ENCODE measurements at places on chromosomes 2 and 18. TPM values are rescaled to one million over a fixed set of nuclear protein-coding genes. Genes with fewer than 3 reads are reported as not detected.

Gene CEBPZ
- 95.4 TPM for total RNA-seq

Gene MERTK
- 39.2 TPM for total RNA-seq

Gene TSPYL6
- not detected for total RNA-seq

Gene PNPT1
- 85.2 TPM for total RNA-seq

- DNase-seq: no peak
Measured at GRCh38 chr2:118577202-118577601, 270.2 kb downstream of the EN1 start.

GRCh38 chr2:219441451-219442255 lies 7.0 kb downstream of the SPEG start:
- peak; percentile 69 for DNase-seq

DNA sequence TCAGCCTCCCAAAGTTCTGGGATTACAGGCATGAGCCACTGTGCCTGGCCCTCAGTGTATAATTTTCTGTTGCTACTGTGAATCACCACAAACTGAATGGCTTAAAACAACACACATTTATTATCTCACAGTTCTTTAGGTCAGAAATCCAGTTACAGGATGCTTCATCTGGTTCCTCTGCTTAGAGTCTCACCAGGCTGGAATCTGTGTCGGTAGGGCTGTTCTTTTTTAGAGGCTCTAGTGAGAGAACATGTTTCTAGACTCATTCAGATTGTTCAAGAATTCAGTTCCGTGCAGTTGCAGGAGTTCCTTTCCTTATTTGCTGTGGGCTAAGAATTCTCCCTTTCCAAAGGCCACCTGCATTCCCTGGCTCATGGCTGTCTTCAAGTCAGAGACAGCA lies 22.2 kb downstream of the CCDC121 start:
- DNase-seq: no peak

GRCh38 chr2:11718606-11719005 lies 27.8 kb upstream of the LPIN1 start:
- DNase-seq: no peak

GRCh38 chr18:55857956-55858355 lies 270.0 kb upstream of the TCF4 start:
- DNase-seq: no peak

DNA sequence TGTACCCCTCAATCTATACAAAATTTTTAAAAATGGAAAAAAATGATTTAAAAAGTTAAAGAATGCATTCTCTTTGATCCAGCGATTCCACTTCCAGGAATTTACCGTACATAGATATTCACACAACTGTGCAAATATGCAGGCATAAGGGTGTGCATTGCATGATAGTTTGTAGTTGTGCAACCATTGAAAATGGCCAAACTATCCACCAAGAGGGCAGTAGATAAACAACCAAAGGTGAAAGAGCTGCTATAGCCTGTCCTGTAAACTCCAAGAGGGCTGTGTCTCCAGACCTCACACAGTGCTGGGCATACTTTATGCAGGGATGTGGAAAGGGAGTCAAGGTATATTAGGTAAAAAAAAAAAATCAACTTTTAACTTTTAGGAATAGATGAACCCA lies 116.5 kb upstream of the NEDD4L start:
- DNase-seq: no peak

DNA sequence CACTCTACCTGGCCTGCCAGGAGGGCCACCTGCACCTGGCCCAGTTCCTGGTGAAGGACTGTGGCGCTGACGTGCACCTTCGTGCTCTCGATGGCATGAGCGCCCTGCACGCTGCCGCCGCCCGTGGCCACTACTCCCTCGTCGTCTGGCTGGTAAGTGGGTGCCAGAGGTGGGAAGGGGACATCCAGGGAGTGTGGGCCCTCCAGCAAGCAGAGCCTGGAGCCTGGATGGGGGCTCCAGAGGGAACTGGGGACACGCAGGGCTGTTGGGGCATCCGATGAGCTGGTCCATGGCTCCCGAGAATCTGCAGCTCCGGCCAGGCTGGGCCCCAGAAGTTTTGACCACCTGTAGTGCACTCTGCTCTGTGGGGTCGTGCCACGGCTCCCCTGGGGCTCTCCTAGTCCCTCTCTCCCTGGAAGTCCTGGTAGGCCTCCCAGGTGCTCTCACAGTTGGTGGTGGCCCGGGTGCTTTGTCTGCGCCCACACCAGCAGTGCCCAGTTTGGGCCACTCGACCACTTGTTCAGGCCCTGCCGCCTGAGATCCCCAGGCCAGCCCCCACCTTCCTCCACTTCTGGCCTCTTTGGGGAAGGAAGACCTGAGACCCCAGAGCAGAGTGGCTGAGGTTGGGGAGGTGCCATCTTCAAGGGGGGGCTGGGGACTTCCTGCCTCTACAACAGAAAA lies 4.7 kb downstream of the ESPNL start:
- DNase-seq: no peak

GRCh38 chr18:79698668-79699335 lies 19.2 kb downstream of the CTDP1 start:
- no peak for DNase-seq

- DNase-seq: no peak
Measured at GRCh38 chr2:105827351-105828096, 82.8 kb downstream of the NCK2 start.

DNA sequence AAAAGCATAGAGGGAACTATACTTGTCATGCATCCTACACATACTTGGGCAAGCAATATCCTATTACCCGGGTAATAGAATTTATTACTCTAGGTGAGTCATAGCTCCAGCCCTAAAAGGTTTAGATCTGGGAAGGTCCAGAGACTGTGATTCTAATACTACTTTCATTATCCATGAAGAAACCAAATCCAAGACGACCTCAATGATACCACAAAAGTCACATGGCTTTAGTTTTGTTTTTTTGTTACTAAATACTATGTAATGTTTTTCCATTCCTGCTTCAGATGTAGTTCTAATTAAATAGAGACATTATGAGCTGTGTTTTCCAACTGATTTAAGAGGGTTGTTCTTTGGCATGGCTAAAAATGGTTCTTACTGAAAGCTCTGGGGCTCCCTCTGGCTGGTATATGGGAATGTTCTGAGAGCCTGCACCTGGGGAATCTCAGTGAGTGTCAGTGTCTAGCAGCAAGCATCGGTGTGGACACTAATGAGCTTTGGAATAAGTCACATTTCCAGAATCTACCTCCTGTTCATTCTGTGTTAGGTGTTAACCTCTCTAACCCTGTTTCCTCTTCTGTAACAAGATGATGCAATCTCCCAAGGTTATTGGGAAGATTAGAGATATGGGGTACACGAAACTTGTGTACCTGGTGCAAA lies 20.5 kb upstream of the IL1RL2 start:
- no peak for DNase-seq

DNA sequence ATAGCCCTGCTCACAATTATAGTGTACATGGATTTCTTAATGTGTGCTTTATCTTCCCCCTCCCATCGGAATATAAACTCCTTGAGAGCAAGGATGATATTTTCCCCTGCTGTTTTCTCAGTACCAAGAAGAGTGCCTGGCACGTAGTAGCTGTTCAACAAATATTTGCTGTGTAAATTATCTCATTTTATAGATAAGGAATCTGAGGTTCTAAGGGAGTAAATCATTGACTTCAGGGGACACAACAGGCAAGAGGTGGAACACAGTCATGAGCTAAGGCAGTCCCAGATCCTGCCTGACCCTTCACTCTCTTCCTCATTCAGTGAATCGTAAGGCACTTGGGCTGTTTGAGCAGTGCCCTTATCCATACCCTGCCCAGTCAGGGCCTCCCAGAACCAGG lies 187.3 kb upstream of the TNP1 start:
- DNase-seq: peak; percentile 38

DNA sequence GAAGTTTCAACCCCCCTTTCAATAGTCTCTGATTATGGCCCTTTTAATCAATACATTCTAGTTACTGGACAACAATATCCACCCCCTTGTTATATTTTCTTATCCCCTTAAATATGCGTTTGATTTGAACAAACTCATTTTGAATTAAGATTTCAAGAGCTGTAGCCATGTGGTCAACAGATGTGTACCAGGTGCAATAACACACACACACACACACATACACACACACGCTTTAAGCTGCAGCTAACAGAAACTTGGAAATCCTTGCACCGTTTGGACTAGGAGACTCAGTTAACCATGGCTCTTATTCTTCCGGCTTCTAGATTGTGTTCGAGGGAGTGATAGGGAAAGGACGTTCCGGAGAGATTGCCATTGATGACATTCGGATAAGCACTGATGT lies 82.8 kb downstream of the NRP2 start:
- DNase-seq: no peak

- DNase-seq: no peak
Measured at GRCh38 chr2:180258041-180258537, 251.0 kb upstream of the CWC22 start.

DNA sequence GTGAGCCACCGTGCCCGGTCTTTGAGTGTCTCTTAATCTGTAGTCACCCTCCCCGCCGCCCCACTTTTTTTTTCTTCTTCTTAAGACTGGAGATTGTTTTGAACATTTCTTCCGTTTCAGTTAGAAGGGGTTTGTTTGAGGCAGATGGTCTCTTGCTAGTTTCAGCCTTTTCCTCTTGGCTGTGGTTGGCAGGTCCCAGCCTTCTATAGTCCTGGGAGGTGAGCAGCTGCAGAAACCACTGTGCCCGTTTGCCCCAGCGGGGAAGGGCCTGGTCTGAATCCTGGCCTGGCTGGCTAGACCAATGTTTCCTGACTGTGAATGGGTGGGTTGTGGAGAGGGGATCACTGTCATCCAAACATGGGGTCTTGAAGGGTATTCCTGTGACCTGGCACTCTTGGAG lies 30.1 kb upstream of the MCFD2 start:
- DNase-seq: no peak

Measured in Caco-2 (cell line).